Keratinocyte (primary cell): ENCODE measurements at places on chromosomes 12 and 14.

DNA sequence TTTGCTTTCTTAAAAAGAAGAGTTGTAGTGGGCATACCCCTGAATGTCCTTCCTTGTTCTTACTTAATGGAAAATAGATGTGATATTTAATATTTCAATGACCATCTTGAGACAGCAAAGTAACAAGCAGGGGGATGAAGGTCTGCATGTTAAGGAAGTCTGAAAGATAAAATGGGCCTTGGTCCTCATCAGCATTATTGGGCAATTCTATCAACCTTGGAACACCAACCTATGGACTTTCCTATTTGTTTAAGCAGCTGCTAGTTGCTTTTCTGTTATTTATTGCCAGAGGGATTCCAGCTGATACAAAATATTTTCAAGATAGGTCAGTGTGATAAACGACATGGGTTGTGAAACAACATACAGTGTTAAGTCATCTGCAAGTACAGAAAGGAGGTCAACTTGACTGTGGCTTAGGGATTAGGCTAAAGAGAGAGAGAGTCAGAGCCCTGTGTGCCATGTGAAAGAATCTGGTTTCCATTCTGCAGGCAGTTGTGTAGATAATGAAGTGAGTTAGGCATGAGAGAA lies 16.4 kb upstream of the A2M start:
- no peak for DNase-seq

DNA sequence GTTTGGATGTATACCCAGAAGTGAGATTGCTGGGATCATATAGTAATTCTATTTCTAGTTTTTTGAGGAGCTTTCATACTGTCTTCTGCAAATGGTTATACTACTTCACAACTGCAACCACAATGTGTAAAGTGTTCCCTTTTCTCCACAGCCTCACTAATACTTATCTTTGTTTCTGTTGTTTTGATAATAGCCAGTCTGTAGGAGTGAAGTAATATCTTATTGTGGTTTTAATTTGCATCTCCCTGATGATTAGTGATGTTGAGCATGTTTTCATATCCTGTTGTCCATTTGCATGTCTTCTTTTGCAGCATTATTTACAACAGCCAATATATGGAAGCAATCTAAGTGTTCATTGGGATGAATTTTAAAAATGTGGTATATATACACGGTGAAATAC lies 29.9 kb downstream of the GABARAPL1 start:
- DNase-seq = no peak

DNA sequence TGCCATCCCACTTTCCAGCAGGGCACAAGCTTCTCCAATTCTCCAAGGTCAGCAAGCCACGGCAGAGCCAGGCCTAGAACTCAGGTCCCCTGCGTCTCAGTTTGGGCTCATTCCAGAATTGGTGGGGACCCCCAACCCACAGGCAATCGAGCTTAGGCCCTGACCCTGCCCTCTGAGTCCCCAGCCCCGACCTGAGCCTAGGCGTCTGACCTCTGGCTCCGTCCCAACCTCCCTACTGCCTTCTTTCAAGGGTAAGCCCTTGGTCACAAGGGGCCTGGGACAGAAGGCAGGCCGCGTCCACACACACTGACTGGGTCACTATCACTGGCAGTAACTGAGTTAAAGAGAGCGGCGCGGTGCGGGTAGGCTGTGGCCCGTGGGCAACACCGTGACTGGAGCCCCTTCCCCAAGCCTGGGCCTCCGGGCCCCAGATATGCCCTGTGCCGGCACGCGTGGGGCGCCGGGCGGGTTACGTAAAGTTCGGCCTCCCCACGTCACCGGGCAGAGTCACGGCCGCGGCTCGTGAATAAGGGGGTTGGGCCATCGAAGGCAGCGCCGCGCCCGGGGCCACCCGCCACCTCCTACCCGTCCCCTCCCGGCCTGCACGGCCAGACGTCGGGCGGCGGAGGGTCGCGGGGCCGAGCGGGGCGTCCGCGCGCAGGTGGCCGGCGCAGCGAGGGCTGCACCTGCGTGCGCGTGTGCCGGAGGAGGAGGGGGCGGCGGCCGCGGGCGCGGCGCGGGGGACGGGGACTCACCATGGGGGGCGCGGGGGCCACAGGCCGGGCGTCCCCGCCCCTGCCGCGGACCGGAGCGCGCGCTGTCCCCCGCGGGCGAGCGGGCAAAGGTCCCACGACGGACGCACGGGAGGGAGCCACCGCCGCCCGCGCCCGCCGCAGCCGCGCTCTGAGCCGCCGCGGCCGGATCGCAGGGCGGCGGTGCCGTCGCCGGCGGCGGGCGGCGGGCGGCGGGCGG lies 516 bp downstream of the ANKRD9 start:
- DNase-seq = no peak

DNA sequence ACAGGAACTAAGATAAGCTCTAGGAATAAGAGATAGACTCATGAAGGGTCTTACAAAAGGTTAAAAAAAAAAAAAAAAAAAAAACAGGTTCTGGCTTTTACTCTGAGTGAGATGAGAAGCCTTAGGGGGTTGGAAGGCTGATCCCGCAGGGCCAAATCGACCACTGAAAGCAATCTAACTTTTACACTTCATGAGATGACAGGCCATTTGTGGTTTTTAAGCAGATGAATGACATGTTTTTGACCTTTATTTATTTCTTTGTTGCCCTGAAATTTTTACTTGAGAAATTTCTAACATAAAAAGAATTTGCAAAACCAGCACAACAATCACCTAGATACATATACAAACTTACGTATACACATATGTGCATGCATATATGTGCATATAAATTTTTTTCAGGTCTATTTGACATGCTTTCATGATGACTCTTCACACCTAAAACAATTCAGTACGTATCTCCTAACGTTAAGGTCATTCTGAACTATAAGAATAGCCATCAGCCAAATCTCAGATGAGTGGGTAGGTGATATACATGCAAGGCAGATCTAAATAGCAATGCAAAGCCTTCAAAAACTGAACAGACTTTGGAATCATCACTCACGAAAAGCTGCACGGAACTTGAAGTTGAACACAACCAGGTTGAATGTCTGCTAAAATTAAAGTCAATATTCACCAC lies 87.0 kb downstream of the R3HDM2 start:
- DNase-seq = no peak

GRCh38 chr12:6457220-6457945 lies 5.5 kb downstream of the TAPBPL start:
- DNase-seq = no peak

GRCh38 chr12:2813214-2814185 lies 1.0 kb downstream of the ITFG2 start:
- DNase-seq = no peak

DNA sequence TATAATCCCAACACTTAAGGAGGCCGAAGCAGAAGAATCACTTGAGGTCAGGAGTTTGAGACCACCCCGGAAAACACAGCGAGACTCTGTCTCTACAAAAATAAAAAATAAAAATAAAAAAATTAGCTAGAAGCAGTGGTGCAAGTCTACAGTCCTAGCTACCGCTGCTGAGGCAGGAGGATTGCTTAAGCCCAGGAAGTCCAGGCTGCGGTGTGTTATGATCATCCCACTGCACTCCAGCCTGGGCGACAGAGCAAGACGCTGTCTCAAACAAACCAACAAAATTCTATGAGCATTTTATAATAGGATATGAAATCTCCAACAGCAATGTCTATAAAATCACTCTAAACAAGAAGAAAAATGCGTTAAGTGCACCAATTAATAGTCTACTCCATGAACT lies 75.3 kb downstream of the PPP1R12A start:
- no peak for DNase-seq

GRCh38 chr12:69903548-69903947 lies 78.5 kb downstream of the MYRFL start:
- DNase-seq = no peak

- no peak for DNase-seq
These were observed 155.8 kb upstream of the FOXN3 start for GRCh38 chr14:89572596-89573398.

- no peak for DNase-seq
These were observed 104.5 kb downstream of the ETNK1 start for GRCh38 chr12:22729431-22729956.

- no peak for DNase-seq
These were observed 119.4 kb upstream of the PLEKHA5 start for GRCh38 chr12:19010087-19010486.

DNA sequence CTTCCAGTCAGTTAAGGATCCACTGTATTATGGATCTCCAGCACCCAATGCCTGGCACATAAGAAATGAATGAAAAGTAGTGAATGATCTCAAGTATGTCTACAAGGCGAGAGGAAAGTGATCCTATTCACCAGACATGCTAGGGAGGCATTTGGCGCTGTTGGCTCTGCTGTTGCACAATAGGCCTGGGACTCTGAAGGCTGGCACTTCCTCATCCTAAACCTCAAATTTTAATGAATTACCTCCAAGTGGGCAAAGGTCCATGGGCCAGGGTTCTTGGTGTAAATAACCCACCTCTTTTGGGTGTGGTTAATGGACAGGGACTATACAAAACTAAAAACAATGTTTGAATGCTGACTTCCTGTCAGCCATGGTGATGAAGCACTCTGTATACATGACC lies 173.4 kb upstream of the PZP start:
- DNase-seq = no peak

GRCh38 chr12:48901278-48901677 lies 24.0 kb downstream of the FKBP11 start:
- DNase-seq = no peak

GRCh38 chr14:104877806-104878550 lies 12.9 kb downstream of the CEP170B start:
- no peak for DNase-seq

GRCh38 chr14:33917661-33918060 lies 33.2 kb downstream of the EGLN3 start:
- no peak for DNase-seq

- DNase-seq = no peak
These were observed 104.6 kb upstream of the PWP1 start for GRCh38 chr12:107580750-107581618.

- no peak for DNase-seq
These were observed 147.9 kb downstream of the PPFIA2 start for GRCh38 chr12:81610955-81611889.

DNA sequence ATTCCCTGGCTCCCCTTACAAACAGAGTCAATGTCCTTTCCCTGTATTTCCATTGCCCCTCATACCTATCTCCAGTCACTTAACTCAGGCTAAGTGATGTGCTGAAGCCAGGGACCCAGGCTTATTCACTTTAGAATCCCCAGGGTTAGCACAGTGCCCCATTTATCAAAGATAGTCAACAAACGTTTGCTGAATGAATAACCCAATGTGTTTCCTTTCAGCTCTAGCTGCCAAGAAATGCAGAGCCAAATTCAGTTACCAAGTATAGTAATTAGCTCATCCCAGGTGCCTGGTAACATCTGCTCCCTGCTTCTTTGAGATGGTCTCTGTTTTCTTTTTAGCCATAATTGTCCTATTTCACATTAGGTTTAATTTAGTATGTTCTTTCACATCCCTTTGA lies 189.5 kb downstream of the PHLDA1 start:
- no peak for DNase-seq

GRCh38 chr14:60303745-60304144 lies 54.7 kb downstream of the PPM1A start:
- no peak for DNase-seq

DNA sequence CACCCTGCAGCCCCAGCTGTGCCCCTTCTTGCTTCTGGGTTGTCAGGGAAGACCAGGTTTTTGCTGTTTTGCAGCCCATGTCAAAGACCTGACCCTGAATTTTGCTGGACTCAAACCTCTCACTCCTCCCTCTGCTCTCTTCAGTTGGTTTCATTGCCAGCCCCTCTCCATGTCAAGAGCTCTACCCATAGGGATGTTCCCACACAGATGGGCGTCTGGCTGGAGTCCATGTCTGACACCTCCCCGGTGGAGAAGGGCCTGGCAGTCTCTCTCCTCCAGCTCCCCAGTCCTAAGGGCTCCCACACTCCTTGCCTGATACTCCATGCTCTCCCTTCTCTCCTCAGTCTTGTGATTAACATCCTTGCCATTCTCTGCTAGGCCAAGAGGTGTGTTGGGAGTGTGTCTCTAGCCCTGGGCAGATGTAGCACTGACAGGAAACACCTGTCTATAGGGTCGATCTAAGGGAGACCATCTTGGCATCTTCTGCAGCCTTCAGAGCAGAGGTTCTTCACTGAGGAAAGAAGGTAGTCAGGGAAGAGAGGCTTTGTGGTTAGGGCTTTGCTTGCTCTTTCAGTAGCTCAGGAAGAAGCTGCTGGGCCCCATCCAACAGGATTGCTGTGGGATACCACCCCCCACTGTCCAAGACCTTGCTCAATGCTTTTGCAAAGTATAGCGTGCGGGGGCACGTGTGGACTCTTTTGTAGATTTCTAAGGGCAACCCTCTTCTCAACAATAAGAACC lies 4.7 kb downstream of the ASIC1 start:
- no peak for DNase-seq

GRCh38 chr14:95480887-95481226 lies 35.6 kb downstream of the SYNE3 start:
- no peak for DNase-seq

DNA sequence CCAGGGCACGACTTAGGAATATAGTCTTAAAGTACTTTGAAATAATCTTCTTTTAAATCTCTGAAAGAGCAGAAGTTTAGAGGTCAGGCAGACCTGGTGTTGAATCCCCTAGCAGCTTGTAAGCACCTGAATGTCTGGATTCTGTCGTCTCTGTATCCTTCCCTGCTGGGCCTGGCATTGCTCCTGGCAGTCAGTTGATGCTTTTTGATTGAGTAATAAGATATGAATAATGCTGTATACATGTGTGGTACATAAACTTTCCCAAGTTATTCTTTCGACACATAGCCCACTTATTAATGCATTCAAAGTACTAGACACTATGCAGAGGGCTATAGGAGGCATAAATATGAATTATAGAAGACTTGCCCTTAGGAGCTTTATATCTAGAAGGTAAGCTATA lies 31.4 kb downstream of the EVL start:
- no peak for DNase-seq

- DNase-seq = no peak
These were observed 3.2 kb downstream of the NTN4 start for GRCh38 chr12:95787274-95787818.

- no peak for DNase-seq
These were observed 29.7 kb upstream of the RAB21 start for GRCh38 chr12:71725011-71725410.

DNA sequence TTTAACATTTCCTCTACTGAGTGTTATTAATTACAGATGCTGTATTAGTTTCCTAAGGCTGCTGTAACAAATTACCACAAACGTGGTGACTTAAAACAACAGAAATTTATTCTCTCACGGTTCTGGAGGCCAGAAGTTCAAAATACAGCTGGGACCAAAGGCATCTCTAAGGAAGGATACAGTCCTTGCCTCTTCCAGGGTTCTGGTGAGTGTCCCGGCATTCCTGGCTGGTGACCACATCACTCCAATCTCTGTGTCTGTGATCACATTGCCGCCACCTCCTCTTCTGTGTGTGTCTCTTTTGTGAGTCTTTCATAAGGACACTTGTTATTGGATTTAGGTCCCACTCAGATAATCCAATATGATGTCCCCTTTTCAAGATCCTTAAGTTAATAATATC lies 85.1 kb upstream of the CCDC198 start:
- DNase-seq = no peak

DNA sequence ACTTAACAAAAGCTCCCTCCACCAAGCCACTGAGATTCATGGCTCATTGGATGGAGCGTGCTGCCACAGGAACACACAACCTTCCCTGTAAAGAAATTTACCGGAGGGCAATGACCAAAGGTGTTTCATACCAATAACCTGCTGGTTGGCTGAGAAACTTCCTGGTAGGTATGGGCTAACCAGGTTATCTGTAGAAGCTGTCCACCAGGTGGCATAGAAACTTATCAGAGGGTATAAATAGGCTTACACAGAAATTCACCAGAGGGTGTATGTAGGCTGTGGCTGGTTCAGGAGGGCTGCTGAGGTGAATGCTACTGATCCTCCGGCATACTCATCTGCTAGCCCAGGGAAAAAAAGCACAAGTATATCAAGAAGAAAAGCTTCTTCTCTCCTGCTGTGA lies 27.1 kb upstream of the MTERF2 start:
- peak; percentile 72 for DNase-seq
